Activated T-cell treated with anti-CD3 and anti-CD28 coated beads, Interleukin-2, amount 50 U/mL, for 24 hours (primary cell): ENCODE measurements at places on chromosomes 3 and 15.

GRCh38 chr3:57951066-57951882 is 56.9 kb upstream of the FLNB start:
- DNase-seq, result no peak

GRCh38 chr3:105232553-105232952 is 134.2 kb upstream of the ALCAM start:
- DNase-seq, result no peak

GRCh38 chr15:59205839-59206622 is 612 bp upstream of the LDHAL6B start:
- no peak for DNase-seq

- DNase-seq, result no peak
Measured at GRCh38 chr3:187281191-187281714, 10.3 kb downstream of the MASP1 start.

- DNase-seq, result no peak
Measured at GRCh38 chr3:138890555-138891187, 55.9 kb upstream of the PIK3CB start.

DNA sequence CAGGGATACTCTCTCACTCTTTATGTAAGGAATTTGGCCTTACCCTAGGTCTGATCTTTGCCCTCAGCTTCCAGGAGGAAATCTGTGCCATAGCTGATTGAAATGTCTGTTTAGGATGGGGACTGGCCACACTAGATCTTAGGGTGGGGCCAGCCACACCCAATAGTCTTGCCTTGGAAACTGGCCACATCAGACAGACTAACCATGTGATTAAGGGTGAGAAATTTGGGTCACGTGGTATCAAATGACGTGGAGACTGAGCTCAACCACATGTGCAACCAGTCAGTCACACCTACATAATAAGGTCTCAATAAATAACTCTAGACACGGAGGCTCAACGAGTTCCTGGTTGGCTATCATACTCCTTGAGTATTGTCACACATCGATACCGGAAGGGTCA is 113.5 kb downstream of the CNTN3 start:
- DNase-seq, result no peak

GRCh38 chr3:101259485-101260341 is 60.7 kb downstream of the IMPG2 start:
- DNase-seq, result no peak

GRCh38 chr3:31262201-31262600 is 270.5 kb upstream of the STT3B start:
- DNase-seq, result no peak

GRCh38 chr15:69616558-69616957 is 163.9 kb downstream of the RPLP1 start:
- DNase-seq, result no peak

DNA sequence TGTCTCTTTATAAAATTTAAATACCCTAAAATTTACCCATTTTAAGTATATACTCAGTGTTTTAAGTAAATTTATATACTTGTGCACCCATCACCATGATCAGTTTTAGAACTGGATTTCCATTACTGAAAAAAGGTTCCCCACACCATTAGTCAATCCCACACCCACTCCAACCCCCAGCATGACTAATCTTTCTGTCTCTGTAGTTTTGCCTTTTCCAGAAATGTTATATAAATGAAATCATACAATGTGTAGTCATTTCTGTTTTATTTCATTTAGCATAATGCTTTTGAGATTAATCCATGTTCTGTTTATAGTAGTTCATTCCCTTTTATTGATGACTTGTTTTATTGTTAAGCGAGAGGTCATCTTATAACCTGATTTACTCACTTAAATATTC is 66.1 kb upstream of the LIMD1 start:
- no peak for DNase-seq

DNA sequence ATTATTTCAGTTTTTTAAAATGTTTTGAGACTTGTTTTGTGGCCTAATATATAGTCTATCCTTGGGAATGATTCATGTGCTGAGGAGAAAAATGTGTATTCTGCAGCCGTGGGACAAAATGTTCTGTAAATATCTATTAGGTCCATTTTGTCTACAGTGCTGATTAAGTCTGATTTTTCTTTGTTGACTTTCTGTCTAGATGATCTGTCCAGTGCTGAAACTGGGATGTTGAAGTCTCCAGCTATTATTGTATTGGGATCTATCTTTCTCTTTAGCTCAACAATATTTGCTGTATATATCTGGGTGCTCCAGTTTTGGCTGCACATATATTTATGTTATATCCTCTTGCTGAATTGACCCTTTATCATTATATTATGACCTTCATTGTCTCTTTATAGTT is 85.2 kb downstream of the UBE2E2 start:
- DNase-seq, result no peak

- DNase-seq, result no peak
Measured at GRCh38 chr3:59968513-59969045, 918.8 kb upstream of the CFAP20DC start.

GRCh38 chr3:24551626-24552025 is 57.0 kb upstream of the THRB start:
- DNase-seq, result no peak

DNA sequence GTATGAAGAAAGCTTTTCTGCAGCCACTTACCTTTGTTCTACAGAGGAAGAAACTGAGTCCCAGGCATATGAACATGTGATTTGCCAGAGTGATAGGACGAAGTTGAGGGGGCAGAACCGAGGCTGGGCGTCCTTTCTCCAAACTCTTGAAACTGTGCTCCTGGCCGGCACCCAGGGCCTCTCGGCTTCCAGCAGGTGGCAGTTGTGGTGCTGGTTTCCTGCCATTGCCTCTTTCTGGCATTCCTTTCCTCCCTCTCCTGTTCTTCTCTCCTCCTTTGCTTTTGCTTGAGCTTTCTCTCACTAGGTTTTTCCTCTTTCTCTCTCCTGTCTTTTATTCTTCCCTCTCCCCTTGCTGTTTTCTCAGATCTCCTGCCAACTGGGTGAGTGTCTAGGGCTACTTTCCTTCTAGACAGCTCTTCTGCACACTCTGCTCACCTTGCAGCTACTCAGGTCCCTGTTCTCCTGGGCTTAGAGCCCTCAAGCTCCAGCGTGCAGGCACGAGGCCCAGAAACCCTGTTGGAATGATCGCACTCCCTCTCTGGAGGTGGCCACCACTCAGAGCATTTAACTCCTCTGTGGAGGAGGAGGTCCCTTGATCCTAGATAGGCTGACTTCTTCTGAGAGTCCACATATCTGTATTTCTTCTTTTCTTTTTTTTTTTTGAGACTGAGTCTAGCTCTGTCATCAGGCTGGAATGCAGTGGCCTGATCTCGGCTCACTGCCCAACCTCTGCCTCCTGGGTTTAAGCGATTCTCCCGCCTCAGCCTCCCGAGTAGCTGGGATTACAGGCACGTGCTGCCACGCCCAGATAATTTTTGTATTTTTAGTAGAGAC is 26.2 kb downstream of the TRAK1 start:
- no peak for DNase-seq

- no peak for DNase-seq
Measured at GRCh38 chr3:20235796-20236195, 49.8 kb upstream of the SGO1 start.

- no peak for DNase-seq
Measured at GRCh38 chr3:124032311-124032880, 40.5 kb upstream of the ROPN1 start.

DNA sequence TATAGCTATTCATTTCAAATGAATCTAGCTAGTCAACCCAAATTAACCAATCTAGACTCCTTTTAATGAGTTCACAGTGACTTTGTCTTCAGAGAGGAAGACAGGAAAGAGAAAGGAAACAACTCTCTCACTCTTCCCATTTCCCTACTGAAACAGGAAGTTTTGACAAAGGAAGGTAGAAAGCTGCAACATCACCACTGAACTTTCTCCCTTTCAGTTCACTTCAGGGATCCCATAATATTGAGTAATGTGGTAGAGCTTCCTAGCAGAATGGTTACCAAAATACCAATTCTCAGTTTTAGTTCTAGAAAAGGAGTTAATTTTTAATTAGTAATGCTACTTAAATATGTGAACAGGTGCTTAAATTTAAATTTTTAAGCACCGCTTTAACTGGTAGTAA is 7.5 kb downstream of the VPS13C start:
- no peak for DNase-seq

DNA sequence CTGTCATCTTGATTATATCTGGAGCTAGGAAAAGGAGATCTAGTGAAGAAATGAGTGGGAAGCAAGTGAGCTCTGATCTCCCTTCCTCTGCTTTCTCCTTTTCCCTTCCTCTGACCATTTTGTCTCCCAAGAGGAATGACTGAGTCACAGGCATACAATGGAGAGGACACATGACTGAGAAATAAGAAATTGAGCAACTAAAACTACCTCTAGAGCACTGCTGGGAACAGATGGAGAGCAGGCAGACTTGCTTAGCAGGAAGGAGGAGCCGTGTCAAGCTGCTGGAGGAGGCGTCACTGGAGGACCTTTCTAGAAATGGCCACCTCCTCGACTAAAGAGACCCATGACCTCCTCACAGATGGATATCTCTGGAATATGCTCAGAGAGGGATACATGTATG is 66.9 kb upstream of the MYO5C start:
- DNase-seq, result no peak

GRCh38 chr3:45499529-45499928 is 95.0 kb upstream of the LIMD1 start:
- no peak for DNase-seq

GRCh38 chr3:159174715-159175692 is 373.1 kb downstream of the MFSD1 start:
- DNase-seq, result no peak

DNA sequence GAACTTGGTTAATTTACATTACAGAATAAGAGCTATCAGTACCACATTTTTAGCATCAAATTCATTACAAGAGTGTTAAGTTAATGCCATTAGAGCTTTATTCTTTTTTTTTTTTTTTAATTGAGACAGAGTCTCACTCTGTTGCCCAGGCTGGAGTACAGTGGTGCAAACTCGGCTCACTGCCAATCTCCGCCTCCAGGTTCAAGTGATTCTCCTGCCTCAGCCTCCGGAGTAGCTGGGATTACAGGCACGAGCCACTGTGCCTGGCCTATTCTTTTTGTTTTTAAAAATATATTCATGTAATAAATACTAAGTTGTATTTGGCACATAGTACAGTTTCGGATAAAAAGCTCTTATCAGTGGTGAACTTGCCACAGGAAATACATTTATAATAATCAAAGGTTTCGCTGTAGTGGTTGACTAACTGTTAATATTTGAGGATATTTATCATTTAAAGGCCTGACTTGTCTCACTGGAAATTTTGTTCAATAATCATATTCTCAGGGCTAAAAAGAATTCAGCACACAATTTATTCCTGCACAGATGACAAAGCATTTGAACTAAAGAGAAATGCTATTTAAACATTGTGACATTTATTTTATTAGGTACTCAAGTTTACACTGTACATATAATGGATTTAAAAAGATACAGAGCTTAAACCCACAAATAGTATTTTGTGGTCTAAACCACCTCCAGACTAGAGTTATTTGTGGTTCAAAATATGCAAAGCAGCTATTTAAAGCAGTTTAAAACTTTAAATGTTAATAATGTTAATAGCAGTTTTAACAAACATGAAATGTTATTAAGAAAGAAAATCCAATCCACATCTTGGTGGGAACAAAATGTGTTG is 6.1 kb upstream of the LEKR1 start:
- no peak for DNase-seq

DNA sequence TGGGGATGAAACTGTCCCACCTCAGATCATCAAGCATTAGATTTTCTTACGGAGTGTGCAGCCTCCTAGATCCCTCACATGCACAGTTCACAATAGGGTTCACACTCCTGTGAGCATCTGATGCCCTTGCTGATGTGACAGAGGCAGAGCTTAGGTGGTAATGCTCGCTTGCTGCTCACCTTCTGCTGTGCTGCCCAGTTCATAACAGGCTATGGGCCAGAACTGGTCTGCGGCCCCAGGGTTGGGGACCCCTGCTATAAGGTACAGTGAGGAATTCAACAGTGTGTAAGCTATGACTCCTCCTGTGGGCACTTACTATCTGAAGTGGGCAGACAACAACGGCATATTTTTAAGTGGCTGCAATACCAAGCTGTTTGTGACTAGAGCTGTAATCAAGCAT is 187.9 kb upstream of the BHLHE40 start:
- DNase-seq, result no peak

DNA sequence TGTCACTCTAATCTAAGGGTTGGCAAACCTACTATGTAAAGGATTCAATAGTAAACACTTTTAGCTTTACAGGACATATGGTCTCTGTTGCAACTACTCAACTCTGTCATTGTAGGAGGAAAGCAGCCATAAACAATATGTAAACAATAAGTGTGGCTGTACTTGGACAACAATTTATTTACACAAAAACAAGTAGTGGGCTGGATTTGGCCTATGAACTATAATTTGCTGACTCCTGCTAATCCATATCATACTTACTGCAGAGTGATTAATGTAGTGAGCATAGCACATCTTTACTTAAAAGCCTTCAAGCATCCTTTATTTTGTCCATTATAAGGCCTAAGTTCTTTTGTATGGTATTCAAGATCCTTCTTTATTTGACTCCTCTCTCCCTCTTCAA is 441.9 kb downstream of the ZIC1 start:
- DNase-seq, result no peak

DNA sequence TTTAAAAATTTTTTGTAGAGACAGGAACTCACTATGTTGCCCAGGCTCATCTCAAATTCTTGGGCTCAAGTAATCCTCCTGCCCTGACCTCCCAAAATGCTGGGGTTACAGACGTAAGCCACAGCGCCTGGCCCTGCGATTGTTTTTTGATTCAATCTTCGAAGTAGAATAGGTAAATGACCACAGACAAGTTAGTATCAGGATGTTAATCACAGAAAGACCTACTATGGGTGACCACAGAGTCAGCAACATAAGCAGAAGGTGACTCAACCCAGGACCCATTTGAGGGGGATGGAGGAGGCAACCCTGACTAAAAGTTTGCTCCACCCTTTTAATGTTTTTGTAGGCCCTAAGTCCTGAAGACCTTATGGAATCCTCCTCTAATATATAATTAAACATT is 10.0 kb upstream of the USP3 start:
- DNase-seq, result no peak

DNA sequence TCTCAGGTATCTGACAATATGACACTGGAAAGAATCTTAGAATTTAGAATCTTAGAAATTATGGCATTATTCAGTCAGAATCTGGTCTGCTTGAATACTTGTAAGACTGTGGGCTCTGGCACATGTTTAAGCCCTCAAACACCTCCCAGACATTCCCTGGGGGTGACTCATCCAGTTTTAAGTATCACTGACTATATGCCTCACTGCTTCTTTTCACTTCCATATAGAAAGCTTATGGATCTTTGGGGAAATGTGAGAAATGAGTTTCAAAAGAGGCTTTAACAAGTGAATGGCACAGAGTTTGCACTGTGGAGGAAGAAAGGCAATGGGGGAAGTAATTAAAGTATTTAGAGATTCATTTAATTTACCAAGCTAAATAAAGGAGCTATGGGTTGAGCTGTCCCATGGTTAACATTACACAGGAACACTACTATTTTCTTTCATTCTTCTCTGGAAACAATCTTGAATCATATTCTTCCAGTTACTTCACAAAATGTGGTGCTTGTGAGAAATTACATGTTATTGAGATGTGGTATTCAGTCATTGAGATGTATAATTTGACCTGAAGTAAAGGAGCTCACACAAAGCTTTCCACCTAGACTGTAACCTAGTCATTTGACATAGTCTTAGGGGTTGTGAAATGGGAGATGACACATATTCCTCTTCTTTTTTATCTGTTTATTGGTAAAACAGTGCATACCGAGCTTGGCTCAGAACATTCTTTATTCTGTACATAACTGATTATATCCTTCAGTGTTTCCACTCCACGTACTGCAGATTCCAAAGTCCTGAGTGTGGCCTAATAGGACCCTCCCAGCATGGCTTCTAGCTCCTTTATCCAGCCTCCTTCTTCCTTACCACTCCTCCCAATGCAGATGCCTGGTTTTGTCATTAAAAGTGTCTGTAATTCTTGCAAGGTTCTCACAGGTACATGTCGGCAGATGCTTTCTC is 544.6 kb upstream of the NECTIN3 start:
- DNase-seq, result no peak

- no peak for DNase-seq
Measured at GRCh38 chr15:68734352-68734751, 86.3 kb downstream of the ANP32A start.
